Stimulated activated CD8-positive, alpha-beta memory T cell treated with anti-CD3 and anti-CD28 coated beads, Interleukin-7, amount 100 ng/mL, for 4 hours (primary cell): ENCODE measurements at places on chromosomes 3 and 15.
A peak's percentile ranks its signal among the peaks of the same experiment; 100 is the strongest.

- DNase-seq = no peak
Measured at GRCh38 chr3:102444101-102444500, 9.3 kb downstream of the ZPLD1 start.

GRCh38 chr3:45666757-45667431, 22.3 kb upstream of the SACM1L start:
- DNase-seq = no peak

GRCh38 chr3:71303627-71304200, 279.8 kb downstream of the FOXP1 start:
- DNase-seq = no peak

DNA sequence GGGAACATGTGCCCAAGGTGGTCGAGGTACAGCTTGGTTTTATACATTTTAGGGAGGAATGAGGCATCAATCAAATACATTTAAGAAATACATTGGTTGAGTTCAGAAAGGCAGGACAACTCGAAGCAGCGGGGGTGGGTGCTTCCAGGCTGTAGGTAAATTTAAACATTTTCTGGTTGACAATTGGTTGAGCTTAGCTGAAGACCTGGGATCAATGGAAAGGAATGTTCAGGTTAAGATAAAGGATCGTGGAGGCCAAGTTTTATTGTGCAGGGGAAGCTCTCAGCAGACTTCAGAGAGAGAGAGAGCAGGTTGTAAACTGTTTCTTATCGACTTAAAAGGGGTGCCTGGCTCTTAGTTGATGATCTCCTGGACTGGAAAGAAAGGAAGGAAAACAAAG, 11.3 kb downstream of the CPN2 start:
- DNase-seq = no peak

DNA sequence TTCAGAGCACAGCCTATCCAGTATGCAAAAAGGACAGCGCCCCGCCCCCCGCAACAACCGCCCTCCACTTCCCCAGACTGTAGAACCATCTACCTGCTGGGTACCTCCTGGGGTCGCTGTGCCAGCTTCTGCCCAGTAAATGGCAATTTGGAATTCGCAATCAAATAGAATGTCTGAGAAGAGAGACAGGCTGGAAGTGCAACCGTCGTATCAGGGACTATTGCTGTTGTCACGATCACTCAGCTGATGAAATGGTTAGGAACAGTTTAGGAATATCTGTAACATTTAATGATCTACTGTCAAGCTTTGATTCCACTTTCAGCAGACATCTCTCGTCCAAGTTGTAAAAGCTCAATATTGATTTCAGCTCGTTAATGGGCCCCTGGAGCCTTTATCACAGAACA, 13.3 kb upstream of the PARL start:
- DNase-seq = no peak

DNA sequence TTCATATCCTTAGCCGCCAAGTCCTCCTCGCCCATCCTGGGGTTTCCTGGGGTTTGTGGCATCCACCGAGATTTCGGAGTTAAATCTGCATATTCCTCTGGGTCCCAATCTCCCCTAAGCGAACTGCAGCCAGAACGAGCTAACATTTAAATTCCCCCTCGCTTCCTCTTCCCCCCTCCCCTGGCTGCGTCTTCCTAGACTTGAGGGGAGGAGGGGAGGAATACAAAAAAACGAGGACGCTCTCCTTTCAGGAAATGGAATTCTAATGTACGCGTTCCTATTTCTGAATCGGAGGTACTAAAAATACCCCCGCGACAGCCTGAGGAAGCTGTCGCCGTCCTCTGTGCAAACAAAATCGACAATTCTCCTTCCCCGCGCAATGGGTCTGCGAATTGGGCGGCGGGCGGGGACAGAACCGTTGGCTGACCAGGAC, 5.6 kb downstream of the FEZF2 start:
- no peak for DNase-seq

- DNase-seq = no peak
Measured at GRCh38 chr3:24264748-24265158, 229.9 kb downstream of the THRB start.

GRCh38 chr3:155231792-155232191, 61.7 kb downstream of the STRIT1 start:
- DNase-seq = no peak

DNA sequence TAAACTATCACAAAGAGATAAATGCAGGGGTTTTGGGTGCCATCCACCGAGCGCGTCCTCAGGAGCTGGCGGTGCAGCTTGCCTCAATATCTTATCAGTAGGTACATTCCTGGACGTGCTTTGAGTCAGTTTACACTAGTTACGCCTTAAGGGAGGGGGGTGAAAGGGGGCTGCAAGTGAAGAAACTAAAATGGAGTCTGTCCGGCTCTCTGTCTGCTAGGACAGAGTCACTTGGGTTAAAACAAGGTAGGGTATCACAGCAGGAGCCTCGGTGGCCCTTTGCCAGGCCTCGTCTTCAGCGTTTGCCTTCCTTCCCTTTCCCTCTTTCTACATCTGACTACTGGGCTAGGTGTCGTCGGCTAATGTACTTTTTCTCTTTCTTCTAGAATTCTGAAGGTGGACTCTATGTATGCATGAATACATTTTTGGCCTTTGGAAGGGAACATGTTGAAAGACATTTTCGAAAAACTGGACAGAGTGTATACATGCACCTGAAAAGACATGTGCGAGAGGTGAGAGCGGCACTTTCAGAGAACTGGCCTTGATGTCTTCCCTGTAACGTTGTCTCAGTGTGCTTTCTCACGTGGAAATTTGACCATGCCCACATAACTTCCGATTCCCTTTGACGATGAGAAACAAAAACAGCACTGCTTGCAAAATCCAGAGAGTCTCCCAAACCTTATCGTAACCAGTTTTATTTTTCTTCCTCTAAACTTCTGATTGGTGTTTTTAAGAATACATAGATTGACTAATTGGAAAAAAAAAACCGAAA, 28.8 kb downstream of the USP13 start:
- DNase-seq = no peak

DNA sequence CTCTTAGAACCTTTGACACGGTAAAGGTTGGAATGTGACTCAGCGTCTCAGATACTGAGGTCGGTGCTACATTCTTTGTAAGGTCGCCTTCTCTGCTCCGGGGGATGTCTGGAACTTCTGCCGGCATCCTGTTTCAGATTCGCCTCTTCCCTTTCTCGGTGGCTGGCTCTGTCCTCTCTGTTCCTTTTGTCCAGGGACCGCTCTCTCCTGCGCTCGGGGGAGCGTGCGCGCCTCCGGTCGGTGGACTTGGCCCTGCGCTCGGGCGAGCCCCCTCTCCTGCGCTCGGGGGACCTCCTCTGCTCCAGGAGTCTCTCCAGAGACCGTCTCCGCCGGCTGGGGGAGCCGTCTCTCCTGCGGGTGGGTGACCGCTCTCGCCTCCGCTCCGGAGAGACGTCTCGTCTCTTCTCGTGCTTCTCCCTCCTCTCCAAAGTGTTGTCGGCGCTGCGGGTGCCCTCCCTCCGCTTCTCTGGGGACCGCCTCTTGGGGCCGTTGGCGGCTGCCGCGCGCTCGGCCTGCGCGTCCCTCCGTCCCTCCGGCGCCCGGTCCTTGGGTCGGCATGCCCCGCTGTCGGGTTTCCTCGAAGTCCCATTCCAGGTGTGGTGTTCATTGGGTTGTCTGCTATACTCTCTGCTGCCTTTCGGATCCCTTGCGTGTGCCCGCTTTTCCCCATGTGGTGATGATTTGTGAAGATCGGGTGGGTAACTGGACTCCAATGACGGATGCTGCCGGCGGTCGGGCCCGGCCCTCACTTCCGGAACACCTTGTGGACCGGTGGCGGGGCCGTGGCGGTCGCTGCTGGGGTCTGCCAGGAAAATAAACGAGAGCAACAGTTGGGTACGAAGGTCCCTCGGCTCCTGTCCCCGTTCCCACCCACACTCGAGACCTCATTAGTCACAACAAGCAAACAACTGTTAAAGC, 668.8 kb upstream of the ADAMTS9 start:
- no peak for DNase-seq

- no peak for DNase-seq
Measured at GRCh38 chr3:86180696-86181095, 810.3 kb downstream of the VGLL3 start.

- no peak for DNase-seq
Measured at GRCh38 chr3:81249540-81250029, 511.9 kb downstream of the GBE1 start.

- DNase-seq = no peak
Measured at GRCh38 chr3:18499301-18499700, 74.2 kb upstream of the SATB1 start.

- no peak for DNase-seq
Measured at GRCh38 chr15:59260090-59260489, 53.4 kb downstream of the LDHAL6B start.

GRCh38 chr15:74750751-74751150, 2.1 kb downstream of the CYP1A2 start:
- no peak for DNase-seq

GRCh38 chr15:56608993-56609392, 124.3 kb downstream of the ZNF280D start:
- DNase-seq = no peak

DNA sequence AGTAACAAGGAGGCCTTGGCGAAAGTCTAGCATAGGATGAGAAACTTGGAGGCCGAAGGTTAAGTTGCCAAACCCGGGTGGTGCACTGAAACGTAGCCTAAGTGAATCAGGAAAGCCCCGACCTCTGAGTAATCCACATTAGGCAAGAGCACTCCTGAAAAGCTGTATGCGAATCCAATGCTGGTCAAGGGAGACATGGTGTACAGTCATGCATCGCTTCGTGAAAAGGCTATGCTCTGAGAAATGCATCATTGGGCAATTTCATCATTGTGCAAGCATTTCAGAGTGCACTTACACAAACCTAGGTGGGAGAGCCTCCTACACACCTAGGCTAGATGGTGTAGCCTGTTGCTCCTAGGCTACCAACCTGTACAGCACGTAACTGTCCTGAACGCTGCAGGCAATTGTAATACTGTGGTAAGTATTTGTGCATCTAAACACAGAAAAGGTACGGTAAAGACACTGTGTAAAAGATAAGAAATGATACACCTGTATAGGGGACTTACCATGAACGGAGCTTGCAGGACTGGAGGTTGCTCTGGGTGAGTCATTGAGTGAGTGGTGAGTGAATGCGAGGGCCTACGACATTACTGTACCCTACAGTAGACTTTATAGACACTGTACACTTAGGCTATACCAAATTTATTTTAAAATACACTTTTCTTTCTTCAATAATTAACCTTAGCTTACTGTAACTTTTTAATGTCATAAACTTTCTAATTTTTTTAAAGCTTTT, 222.5 kb downstream of the SHQ1 start:
- DNase-seq = no peak

DNA sequence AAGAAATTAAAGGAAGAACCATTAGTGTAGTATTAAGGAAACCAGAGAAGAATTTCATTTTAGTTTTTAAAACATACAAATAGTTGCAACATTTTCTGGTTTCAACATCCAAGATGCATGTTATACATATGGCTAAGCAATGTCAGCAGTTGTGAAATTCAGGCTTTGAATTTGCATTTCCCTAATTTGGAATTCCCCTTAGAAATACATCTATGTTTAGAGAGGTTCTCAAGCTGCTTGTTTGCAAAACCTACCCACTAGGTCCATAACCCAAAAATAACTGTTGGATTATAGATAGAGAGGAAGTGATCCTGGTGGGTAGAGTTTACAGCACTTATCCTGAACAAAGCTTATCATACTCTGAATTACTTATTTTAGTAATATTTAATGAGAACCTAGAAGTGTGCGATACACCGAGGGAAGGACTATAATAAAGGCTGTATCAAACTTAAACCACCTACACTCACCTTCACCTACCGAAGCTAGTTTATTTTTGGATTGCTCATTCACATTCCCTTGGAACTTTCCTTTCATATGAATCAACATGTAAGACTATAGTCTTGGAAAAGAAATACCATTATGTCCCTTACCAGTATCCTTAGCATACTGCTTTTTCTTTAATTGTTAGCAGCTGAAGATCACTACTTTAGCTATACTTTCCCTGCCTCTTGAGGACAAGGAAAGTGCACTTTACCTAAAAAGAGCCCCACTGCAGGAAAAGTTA, 60.6 kb downstream of the CHAC1 start:
- DNase-seq = no peak

GRCh38 chr15:68561901-68562300, 16.9 kb upstream of the CORO2B start:
- no peak for DNase-seq

- no peak for DNase-seq
Measured at GRCh38 chr3:175335229-175335628, 476.1 kb downstream of the NAALADL2 start.

DNA sequence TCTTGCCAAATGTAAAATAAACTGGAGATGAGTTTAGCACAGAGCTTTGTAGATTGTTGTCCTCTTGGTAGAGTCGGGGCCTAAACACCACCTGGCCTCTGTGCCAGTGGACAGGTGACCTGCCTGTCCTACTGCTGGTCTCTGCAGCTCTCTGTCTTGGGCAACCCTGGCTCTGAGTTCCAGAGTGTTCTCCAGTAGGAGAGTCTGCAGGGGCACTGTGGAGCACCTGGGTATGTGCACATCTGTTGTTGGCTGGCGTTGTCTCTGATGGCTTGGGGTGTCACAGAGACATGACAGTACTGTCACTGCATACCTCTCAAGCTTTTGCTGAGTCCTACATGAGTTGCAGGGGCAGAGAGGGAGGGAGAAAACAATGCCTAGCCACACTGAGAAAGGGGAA, 112.6 kb downstream of the IGF1R start:
- DNase-seq = no peak

DNA sequence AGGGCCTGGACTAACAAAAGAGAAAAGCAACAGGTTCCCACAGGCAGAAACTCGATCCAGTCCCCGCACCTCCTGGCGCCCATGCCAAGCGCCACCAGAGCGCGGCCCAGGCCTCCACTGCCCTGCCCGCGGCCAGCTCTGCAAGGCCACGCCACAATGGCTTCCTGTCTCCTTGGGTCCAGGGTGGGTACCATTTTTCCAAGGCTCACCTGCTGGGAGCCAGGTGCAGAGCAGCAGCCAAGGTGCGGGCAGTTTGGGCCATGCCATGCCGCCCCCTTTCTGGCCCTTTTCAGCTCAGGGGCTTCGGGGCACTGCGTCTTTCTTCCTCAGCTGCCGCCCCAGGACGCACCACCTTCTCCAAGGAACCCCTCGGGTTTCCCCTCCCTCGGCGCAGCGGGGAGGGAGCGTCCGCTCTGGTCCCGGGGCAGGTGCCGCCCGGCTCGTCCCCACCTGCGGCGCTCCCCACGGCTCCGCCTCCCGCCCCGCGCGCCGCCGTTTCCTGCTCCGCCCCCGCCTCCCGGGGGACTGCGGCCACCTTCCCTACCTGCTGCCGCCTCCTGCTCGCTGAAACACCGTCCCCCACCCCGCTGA, at the start of gene ILDR1:
Gene ILDR1 (minus strand): TSS at position 437 of the 591 bp plus-strand sequence. CDS start 170 bp downstream, at position 267.
- peak; percentile 5 for DNase-seq
